Astrocyte (in vitro differentiated cells and primary cell): ENCODE measurements at places on chromosomes 7 and 10.

GRCh38 chr10:24251547-24251946, 42.6 kb downstream of the KIAA1217 start:
- no peak for DNase-seq

DNA sequence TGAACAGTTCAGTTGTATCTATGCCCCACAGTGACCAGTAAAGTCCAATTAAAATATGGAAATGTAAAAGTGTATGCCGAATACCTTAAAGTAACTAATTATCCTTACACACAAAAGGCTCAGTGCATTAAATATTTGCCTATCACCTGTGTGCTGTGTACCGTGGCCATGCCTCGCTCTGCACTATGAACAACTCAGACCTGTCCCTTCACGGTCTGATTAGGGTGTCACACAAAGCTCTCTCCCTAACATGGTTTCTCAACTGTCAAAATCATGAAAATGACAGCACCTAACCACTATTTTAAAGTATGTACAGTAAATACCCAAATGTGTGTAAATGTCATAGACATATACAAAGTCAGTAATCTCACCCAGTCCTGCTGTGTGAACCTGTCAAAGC, 43.1 kb downstream of the STK17A start:
- DNase-seq = no peak

- DNase-seq = no peak
These were observed 119.7 kb upstream of the PPP2R2D start for GRCh38 chr10:131781076-131781475.

- peak; percentile 79 for DNase-seq
These were observed 438.6 kb downstream of the TNS3 start for GRCh38 chr7:47143339-47143738.

DNA sequence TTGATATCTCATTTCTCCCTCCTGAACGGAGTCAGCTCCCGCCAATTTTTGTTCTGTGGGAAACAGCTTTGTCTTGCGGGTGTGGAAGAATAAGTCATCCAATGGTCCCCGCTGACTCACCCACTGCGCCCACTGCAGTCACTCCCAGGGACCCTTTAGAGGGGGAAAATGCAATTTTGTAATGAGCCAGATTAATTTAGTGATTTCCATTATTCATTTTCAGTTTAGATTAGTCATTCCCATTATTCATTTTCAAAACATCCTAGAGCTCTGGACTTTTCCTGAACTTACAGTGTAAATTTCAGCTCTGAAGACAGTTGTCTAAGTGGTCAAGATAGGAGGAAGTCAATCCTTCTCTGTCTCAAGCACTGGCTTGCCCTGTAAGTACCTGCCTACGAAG, 154.9 kb upstream of the TMEM72 start:
- DNase-seq = peak; percentile 98

DNA sequence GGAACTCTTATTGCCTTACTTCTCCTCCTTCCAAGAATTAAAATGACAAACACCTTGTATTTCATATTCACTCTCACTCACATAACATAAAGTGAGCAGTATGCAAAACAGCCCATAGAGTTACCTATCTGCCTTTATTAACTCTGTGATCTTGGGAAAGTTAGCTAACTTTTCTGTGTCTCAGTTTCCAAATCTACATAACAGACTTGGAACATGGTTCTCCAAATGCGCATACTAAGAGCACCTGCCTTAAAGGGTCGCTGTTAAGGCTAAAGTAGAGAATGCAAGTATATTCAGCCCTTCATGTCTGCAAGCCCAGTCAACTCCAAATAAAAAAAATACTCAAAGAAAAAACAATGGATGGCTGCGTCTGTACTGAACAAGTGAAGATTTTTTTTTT, 121.8 kb upstream of the C1QL3 start:
- DNase-seq = no peak

DNA sequence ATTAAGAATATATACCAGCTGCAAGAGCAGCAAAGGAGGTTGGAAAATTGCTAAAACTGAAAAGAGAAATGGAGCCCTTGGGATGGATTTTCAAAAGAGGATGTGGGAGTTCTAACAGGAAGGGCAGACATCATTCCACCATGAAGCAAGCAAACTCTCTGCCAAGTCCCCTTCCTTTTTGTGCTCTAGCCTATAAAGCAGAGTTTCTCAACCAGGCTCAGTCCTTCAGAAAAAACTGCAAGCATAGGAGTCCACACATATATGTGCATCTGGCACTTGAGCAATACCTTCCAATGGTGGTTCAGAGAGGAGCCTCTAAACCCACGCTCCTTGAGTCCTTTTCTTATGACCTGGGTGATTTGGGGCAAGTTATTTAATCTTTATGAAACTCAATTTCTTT, 98.6 kb upstream of the MKX start:
- DNase-seq = no peak

- DNase-seq = no peak
These were observed 15.4 kb downstream of the YWHAG start for GRCh38 chr7:76343294-76343930.

DNA sequence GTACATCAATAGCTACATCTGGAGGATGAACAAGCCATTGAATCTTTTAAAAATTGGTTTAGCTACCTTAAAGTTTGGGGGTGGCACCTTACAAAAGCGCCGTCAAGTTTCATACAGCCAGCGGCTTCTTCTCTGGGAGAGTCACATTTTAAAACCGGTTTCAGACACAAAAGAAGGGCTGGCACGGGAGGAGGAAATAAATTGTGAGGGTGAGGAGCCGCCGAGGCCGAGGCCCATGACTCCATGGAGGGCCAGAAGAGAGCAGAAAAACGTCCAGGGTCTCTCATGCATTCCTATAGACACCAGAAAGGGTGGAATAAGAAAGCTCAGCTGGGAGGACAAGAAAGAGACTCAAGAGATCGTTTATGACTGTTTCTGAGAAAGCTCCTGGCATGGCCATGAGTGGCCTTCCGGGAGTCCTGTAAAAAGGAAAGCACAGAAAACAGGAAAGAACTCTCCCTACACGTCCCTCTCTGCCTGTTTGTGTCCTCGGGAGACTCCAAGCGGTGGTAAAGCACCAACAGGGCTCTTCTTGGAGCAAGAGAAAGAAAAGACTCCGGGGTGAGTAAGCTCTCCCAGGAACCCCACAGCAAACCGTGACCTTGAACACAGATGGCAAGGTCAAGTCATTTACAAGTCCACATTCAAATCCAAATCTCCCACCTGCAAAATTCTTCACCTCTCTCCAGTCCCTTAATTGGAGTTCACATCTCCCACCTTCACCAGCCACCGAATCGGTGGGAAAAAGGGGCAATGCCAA, 1.8 kb downstream of the FRAT2 start:
- peak; percentile 67 for DNase-seq

GRCh38 chr10:32070645-32071044, 14.4 kb upstream of the KIF5B start:
- DNase-seq = no peak

DNA sequence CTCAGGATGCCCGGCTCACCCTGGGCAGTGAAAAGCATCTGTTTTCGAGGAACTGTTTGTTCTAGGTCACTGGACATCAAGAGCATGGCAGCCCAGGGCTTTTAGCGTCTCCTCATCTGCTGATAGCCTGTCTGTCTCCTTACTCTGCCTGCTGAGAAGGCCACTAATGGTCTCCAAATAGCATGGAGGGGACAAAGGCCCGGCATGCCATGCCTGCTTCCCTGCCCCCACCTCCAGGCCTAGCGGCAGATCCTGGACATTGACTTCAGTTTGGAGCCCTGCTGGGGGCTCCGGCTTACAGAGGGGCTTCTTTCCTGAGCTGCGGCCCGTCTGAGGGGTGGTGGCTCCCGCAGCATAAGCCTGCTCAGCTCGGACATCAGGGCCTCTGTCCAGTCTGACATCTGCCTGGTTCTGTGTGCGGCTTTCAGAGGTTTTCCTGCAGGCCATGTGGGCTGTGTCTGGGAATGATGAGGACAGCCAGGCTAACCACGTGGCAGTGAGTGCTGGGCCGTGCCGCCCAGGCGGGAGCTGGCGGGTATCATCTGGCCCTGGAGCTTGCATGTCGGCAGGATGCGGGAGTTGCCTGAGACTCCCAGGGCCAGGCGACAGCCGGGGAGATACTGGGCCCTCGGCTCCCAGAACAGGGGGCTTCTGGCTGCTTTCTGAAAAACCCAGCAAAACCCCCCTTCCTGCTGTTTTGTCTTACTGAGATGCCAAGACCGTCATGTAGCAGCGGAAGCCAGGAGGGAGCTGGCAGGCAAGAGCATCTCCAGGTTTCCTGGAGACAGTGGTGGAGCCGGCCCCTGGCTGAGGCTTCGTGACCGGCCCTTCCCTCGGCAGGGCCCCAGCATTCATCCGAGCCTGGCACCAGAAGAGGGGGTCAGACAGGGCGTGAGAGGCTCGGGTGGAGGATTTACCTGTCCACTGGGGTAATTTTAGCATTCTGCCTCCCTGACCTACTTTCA, 9.2 kb downstream of the PFKFB3 start:
- DNase-seq = peak; percentile 52

- DNase-seq = no peak
These were observed 143.2 kb downstream of the SRPK2 start for GRCh38 chr7:105245398-105246114.

DNA sequence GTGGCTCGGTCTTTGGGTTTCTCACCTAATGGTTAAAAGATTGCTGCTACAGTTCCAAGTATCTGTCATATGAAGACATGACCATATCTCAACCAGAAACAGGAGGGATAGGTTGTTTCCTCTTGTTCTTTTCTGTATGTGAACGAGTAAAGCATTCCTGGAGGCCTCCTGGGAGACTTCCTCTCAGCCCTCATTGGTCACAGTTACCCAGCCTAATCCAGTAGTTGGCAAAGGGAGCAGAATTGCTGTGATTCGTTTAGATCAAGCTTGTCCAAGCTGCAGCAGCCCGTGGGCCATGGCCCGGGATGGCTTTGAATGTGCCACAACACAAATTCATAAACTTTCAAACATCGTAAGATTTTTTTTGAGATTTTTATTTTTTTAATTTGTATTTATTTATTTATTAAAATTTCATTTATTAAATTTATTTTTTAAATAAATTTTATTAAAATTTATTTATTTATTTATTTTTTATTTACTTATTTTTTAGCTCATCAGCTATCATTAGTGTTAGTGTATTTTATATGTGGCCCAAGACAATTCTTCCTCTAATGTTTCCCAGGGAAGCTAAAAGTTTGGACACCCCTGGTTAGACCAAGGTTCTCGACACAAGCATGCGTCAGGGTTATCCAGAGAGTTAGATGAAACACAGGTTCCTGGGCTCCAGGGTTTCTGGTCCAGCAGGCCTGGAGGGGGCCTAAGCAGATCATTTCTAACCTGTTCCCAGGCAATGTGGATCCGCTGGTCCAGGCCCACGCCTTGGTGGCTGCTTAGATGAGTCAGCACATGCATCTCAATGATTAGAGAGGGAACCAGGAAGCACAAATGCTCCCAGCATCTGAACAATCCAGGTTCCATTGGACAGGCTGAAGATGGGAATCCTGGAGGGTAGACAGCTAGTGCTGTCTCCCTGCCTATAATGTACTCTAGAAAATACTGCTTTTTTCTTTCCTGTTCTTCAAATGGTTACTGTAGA, 25.6 kb downstream of the CDC123 start:
- peak; percentile 43 for DNase-seq

DNA sequence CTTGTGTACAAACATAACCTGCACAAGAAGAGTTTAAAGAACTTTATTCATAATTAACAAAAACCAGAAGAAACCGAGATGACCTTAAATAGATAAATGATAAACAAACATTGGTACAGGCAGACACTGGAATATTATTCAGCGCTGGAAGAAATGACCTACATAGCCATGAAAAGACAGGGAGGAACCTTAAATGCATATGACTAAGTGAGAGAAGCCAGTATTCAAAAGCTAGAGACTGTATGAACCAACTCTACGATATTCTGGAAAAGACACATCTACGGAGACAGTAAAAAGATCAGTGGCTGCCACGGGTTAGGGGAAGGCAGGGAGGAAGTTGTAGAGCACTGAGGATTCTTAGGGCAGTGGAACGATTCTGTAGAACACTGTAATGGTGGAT, 333.8 kb upstream of the AKR1E2 start:
- no peak for DNase-seq

DNA sequence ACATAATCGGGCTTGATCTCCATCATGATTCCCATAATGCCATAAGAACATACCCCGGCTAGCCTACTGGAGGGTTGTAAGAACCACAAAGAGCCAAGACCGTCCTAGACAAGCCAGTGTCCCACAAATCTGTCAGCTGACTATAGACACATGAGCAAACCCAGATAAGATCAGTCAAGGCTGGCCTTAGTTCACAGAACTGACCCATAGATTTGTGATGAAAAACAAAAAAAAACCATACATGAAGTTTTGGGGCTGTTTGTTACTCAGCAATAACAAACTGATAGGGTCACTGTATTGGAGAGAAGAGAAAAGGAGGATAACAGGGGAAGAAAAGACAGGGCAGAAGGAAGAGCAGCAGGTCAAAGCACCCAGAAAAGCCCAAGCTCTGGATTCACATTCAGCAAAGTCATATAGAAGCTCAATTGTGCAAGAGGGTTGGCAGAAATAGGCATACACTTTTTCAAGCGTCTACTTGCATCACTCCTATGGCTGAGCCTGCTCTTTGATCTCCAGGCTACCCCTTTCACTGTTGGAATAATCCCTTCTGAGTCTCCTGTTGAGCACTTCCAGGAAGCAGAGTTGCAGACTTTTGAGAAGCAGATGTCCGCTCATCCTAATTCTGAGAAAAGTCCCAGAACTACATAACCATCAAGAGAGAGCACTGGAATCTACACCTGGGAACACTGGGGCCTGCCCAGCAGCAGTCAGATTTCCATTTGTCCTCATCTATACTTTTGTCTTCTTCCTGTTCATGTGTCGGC, 122.0 kb upstream of the HABP2 start:
- DNase-seq = no peak

DNA sequence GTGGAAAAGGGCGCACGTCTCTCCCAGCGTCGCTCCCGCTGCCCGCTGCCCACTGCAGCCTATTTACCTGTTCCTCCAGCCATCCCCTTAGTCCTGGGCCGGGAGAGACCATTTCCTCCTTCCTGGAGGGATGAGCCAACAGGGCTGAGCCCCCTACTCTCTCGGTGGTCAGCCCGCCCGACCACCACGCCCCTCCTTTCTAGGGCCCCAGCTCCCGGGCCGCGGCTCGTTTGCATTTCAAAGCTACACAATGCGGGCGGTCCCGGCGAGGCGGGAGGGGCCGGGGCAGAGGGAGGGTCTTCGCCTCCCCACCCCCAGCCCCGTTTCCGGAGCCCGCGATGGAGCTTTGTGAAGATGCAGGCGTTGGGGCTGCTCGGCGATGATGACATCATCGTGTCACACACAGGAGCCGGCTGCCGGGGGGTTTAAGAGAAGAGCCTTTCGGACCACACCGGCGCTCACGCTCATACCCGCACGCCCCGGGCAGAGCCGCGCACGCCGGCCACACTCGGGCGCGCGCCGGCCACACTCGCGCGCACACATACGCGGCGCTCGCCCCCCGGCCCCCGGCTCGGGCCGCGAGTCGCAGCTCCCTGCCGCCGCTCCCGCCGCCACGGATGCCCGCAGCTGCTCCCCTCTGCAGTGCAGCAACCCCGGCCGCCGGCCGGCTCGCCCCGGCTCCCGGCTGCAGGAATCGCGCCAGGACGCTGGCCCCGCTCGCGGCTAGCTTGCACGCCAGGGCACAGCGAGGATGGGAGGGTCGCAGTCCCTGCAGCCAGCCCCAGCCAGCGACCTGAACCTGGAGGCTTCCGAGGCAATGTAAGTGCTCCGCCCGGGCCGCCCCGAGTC, 107.7 kb upstream of the BTBD16 start:
- no peak for DNase-seq

- DNase-seq = no peak
These were observed 11.4 kb downstream of the CDHR3 start for GRCh38 chr7:105974471-105974870.

GRCh38 chr7:92595281-92595680, 5.1 kb upstream of the FAM133B start:
- DNase-seq = peak; percentile 34
